Stimulated activated CD8-positive, alpha-beta memory T cell treated with anti-CD3 and anti-CD28 coated beads, Interleukin-4, amount 100 ng/mL, for 4 hours (primary cell): ENCODE measurements at places on chromosomes 3 and 15.

- no peak for DNase-seq
These were observed 143.3 kb upstream of the WNT5A start for GRCh38 chr3:55630280-55630920.

- no peak for DNase-seq
These were observed 302.9 kb downstream of the TLE3 start for GRCh38 chr15:69794645-69795469.

DNA sequence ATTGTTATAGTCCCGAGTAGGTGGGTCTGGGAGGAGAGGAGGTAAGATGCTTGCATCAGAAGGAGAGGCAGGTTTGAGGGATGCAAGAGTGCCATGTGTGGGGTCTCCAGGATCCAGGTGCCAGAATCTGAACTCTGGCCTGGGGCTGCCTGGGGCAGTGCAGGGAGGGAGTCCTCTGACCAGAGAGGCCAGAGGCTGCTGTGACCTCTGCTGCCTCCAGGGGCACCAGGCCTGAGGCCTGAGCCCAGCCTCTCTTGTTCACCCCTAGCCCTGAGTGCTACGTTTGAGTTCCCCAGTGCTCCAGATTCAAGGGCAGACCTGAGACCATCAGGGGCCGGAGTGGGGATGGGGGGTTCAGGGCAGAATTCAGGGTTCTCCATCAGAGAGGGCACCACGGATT, 7.4 kb downstream of the SLC38A3 start:
- DNase-seq: no peak

- no peak for DNase-seq
These were observed 335.8 kb upstream of the THRB start for GRCh38 chr3:24830230-24831152.

DNA sequence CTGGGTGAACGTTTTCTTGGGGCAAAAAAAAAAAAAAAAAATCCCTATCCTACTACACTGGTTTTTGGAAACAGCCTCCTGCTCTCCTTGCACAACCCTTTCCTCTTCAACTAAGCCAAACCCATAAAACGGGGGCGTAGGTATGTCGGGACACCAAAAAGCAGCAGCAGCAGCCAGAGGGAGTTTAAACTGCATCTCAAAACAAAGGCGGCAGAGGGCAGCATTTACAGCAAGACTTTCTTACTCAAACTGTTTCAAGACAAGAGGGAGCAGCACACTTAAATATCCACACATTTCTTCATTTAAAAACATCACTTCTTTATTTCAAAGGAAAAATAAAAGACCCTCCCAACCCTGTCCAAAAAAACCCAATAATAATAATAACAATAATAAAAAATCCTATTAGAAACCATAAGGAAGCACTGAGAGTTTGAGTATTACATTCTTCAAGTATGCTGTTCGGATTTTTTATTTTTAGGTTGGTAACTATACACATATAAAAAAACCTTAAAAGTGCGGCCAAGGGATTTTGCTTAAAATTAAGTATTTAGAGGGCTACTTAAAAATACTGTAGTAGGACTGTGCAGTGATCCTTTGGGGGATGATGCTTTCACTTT, 43.9 kb upstream of the PLXND1 start:
- no peak for DNase-seq

DNA sequence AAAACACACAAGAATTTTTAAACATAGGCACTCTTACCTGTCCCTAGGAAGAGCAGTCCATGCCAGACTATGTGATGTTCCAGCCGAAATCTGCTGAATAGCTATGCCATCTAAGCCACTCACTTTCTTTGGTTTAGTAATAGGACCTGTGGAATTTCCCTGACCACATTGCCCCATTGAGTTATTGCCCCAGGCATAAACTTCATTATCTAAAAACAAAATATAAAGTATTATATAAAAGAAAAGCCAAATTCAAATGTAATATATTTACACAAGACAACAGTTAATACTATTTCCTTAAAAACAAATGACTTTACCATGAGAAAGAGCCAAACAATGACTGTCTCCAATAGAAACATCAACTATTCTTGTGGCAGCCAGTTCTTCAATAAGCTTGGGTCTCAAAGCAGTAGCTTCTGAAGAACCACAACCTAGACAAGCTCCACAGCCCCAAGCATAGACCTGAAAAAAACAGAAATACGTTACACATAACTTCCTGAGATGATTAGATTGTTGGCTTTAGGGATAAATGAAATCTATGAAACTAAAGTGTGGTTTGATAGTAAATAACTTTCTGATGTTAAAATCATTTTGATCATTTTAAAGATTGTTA, 84.3 kb downstream of the HERC1 start:
- no peak for DNase-seq

DNA sequence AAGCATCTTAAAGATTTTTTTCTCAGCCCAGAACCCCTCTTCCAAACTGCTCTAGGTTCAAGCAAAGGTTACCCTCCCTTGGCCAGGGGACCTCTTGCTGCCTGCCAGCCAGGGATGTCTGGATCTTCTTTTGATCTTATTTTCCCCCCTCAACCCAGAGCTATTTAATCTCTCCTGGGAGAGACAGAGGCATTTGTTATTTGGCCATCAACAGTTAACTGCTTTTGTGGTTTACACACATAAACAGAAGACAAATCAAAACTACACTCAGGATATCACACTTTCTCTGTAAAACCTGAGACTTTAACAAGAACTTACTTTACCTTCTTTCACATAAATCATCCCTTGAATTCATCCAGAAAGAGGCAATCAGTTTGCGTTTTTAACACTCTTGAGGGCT, 272.5 kb downstream of the THSD4 start:
- no peak for DNase-seq

GRCh38 chr3:106862067-106862466, 515.2 kb upstream of the CCDC54 start:
- no peak for DNase-seq

- no peak for DNase-seq
These were observed 306.2 kb downstream of the NLGN1 start for GRCh38 chr3:173703771-173704170.

DNA sequence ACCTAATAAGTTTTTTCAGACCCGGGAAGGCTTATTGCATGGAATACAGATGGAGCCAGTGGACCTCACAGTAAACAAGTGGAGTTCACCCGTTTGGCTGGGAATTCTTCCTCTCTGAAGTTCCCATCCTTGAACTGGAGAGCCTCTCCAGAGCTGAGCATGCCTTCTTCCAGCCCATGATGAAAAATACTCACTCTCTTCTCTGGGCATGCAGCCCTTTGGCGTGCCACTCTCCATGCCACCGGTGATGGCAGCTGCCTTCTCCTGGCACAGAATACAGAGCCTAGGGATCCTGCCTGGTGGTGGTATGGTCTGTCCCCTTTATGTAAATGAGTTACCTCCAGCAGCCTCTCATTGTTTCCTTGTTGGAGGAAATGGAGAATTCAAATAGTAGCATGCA, 150.8 kb downstream of the LEKR1 start:
- DNase-seq: no peak

- no peak for DNase-seq
These were observed 10.6 kb upstream of the TNIK start for GRCh38 chr3:171470714-171471227.

DNA sequence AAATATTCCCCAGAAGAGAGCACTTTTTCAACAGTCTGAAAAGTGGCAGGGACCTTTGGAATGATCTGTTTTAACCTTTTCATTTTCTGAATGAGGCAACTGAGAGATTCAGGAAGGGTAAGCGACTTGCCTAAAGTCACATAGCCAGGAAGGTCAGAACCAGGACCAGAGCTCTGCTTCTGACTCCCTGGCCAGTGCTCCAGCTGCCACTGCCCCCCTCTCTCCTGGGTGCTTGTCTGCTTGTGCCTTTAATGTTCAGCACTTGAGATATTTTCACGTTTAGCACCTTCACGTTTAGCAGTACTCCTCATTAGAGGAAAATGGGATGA, 68.3 kb downstream of the SMAD3 start:
- DNase-seq: no peak

GRCh38 chr3:181916013-181916412, 204.3 kb downstream of the SOX2 start:
- no peak for DNase-seq

- no peak for DNase-seq
These were observed 37.2 kb downstream of the TIGIT start for GRCh38 chr3:114331007-114331406.

DNA sequence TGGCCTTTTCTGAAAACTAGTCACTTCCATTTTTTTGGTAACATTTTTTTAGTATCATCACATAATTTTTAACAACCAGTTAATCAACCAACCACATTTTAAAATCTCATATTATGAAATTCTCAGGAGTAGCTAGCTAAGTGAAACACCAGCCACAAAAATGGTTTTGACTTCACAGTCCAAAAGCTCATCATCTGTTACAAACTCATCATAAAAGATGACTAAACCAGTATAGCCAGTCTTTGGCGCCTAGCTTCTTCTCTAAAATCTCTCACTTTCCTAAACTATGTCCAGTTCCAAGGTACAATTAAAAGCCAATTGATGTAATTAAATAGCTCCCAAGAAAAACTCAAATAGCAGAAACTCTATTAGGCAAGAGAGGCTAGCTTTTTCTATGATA, 88.2 kb upstream of the ZNF385D start:
- no peak for DNase-seq

DNA sequence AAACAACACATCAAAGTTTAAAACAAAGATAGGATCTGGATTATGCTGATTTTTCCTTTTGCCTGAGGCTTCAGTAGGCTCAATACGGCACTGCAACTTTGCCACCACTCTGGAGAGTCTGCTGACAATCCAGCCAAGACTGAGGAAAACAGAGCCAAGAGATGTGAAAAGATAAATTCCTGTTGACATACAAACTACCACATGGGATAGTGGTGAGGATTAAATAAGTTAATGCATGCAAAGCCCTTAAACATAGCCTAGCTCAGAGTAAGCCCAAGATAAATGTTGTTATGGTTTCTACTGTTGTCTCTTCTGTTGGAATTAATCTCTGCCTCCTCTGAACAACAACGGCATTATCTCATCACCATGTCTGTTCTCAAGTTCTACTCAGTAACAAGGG, 245.9 kb upstream of the LMCD1 start:
- DNase-seq: no peak

- no peak for DNase-seq
These were observed 358.1 kb downstream of the NSUN3 start for GRCh38 chr3:94420931-94421330.

- DNase-seq: no peak
These were observed 36.8 kb upstream of the SCAANT1 start for GRCh38 chr3:63949005-63949404.

DNA sequence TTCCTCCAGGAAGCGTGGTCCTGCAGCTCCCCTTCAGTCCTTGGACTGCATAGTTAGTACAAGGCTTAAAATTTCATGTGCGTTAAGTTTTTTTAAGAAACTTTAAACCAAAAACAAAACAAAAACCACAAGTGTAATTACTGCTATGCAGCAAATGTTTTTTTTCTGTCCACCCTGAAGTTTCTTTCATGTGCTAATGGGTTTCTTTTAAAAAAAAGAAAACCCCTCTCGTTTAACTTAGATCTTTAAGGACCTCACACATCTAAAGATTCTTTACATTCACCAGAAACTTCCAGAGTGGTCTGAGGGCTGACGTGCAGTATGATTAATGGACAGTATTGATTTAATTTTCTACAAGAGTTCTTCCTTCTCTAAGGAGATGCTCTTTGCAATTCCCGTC, 72.0 kb upstream of the PYGO1 start:
- DNase-seq: no peak

GRCh38 chr15:92074101-92074500, 220.6 kb downstream of the SLCO3A1 start:
- DNase-seq: no peak

DNA sequence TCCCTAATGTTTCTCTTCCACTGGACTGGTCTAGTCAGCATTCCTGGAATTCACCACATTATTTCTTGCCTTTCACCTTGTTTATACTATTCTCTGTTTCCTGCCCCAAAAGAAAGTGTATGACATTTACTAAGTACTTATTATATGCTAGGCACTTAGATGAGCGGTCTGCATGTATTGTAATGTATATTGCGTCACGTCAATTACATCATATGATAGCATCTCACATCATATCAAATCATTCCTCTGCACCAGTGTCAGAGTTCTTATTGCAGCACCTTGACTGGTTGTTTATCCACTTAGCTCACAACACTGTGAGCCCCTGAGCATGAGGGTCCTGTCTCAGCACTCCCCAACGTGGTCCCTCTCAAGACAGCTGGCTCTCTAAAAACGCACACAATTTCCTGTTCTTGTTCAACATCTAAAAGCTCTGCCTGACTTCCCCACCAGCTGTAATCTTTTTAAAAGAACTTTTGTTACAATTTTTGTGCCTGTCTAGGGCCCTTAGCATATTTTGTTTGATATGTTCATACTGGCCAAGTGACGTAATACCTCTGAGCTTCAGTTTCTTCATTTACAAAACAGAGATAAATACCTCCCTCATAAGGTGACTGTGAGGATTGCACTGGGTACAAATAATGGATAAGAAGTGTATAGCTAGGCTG, 58.8 kb downstream of the ARHGAP31 start:
- no peak for DNase-seq

DNA sequence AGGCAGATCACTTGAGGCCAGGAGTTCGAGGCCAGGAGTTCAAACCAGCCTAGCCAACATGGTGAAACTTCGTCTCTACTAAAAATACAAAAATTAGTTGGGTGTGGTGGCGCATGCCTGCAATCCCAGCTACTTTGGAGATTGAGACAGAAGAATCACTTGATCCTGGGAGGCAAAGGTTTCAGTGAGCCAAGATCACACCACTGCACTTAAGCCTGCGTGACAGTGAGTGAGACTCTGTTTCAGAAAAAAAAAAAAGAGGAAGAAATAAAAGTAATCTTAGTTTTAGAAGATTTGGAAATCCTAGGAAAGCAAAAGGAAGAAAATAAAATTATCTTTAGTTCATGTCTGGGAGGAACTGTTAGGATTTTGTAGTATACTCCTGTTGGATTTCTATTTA, 77.2 kb downstream of the IL12A start:
- DNase-seq: no peak

DNA sequence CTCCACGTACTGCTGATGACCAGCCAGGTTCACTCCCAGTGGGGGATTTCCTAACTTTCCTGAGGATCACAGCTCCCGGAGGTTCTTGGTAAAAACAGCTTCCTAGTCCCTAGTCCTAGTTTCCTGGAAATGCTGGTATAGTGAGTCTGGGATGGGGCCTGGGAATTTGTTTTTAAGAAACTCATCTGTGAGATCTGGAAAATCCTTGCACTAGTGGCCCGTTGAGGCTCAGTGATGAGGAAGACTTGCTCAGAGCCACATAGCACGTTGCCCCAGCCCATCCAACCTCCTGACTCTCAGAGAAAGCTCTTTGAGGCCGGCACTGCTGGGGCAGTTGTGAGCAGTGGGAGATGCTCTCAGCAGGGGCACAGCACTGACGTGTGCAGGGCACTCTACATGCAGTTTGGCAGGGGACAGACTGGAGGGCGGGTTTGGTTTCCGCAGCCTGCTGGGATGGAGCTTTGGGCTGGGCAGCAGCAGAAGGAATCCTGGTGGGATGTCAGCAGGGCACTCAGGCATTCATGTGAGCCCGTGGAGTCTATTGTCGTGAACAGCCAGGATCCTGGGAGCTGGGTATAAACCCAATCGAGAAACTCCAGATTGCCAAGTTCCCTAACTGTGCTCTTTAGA, 31.6 kb downstream of the SAXO2 start:
- no peak for DNase-seq

DNA sequence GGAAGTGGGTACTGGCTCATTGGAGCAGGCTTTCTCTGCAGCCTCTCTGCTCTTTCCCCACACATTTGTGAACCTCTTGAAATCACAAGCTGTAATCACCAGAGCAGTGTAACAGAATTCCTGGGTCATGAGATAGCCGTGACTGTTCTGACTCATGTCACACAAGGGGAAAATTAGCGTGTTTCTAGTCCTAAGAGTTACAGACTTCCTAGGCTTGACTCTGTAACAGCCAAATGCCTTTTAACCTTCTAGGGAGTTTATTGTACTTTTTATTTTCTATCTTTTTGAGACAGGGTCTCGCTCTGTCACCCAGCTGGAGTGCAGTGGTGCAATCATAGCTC, 54.7 kb upstream of the TRAK1 start:
- DNase-seq: no peak
